Foreskin keratinocyte (primary cell): ENCODE measurements at places on chromosomes 16 and 17. TPM values are rescaled to one million over a fixed set of nuclear protein-coding genes. Genes with fewer than 3 reads are reported as not detected.
A peak's percentile ranks its signal among the peaks of the same experiment; 100 is the strongest.

DNA sequence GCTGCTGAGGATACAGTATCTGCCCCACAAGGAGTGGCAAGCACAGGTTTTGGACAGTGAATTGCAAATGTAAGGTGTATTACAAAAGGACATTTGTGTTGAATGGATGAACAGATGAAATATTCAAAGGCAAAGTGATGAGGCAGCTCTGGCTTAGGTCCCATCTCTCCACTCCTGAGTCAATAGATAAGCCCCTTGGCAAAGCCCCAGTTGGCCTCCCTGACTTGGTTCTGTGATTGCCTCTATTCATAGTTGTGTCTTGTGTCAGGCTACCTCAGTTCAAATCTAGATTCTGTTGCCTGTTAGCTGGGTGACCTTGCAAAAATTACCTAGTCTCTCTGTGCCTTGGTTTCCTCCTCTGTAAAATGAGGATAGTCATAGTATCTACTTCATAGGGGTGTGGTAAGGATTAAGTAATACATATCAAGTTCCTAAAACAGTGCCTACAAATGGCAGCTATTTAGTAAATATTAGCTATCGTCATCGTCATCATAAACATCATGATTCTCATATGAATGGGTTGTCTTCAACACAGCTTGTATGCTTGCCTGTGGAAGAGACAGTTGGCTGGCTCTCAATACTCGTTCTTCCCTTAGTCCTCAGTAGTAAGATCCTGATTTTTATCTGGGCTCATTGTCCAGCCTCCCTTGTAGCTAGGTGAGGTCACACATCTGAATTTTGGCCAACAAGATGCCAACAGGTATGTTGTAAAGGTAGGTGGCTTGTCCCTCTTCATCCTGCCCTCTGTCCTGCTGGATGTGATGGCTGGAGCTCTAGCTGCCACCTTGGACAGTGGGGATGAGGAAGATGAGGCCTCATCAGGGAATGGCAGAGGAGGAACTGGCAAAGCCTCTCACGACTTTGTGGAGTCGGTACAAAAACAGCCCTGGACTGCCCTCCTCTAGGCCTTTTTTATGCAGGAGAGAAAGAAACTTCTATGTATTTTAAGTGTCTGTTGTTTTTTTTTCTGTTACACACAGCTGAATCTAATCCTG lies 2.1 kb upstream of the MFAP4 start:
- no peak for DNase-seq

DNA sequence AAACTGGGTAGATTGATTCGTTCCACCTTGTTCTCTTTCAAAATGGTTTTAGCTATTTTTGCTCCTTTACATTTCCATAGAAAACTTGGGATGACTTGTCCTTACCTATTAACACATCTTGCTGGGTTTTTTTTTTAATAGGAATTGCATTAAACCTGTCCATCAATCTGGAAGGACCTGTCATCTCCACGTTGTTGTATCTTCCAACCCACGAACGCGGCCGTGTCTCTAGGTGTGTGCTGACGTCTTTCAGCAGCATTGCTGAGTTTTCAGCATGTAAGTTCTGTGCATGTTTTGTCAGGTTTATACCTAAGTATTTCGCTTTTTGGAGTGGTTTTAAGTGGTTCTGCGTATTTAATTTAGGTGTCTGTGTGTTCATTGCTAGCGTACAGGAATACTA lies 60.4 kb upstream of the GNG13 start:
- no peak for DNase-seq

DNA sequence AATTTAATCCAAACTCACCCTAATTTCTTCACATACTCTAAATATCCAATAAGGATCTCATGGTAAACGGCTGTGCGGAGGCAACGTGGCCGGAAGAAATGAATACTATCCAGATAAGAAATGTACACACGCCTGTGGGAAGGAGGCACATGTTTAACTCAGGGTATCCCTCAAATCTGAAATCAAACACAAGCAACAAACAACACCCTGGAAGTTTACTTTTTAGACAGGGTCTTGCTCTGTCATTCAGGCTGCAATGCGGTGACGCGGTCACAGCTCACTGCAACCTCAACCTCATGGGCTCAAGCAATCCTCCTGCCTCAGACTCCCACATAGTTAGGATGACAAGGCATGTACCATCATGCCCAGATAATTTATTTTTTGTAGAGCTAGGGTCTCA lies 21.2 kb upstream of the TRAP1 start:
- DNase-seq: no peak

DNA sequence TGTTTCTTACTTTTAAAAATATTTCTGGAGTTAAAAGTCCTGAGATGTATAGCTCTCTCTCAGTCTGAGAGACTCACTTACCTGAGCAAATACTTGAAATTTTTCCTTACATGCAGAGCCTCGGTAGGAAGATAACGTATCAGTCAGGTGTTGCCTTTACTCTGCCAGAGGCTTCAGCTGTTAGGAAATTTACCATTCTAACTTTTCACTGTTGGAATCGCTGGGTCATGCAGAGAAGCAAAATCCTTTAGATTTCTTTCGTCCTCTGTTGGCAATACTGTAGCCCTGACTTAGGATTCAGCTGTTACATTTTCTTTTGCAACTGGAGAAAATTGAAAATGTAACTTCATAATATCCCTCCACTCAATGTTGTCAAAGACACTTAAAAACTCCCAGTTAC lies 20.0 kb upstream of the KCNJ16 start:
- DNase-seq: no peak

DNA sequence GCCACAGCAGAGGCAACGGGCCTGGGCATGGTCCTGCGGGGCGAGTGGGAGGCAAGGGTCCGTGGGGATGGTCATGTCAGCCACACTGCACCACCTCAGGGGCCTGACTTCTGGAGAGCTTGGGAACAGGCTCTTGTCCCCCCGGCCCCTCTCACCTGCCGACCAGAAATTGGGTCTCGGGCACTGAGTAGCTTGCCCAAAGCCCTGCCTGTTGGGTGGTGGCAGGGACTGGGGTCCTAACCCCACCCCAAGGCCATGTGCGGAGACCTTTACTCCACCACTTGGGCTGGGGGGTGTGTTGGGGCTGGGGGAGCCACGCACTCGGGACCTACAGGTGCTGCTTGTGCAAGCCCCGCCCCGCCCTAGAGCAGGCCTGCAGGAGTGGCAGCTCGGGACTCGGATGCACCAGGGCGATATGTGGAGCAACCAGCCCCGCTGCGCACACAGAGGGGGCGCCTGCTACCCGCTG lies 24.2 kb upstream of the CHMP6 start:
- no peak for DNase-seq

DNA sequence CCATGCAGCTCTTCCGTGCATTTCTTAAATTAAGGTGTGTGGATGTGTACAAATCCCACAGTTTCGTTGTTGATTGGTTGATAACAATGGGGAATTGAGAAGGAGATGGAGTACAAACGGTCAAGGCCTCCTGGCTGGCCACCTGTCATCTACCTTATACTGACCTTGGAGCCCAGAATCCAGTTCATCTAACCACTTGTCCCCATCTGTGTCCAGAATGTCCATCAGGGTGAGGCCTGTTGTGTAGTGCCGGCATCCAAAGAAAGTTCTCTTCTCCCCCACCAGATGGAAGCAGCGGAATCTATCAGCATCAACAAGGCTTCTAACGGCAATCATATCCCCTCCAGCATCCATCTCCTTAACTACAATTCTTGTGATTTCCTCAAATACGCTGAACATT lies 1.5 kb downstream of the GSDMB start:
- DNase-seq: no peak

GRCh38 chr17:77965352-77965751 lies 6.8 kb downstream of the TNRC6C start:
- no peak for DNase-seq

GRCh38 chr17:59892251-59892923 lies 356 bp downstream of the TUBD1 start:
- DNase-seq: peak; percentile 97

- DNase-seq: no peak
Observed at GRCh38 chr17:30796016-30796415, 28.5 kb downstream of the CRLF3 start.

GRCh38 chr16:51111759-51112158 lies 39.3 kb downstream of the SALL1 start:
- DNase-seq: no peak

TNFRSF12A gene
- 435 and 449 TPM in 2 replicates for total RNA-seq

TMEM114 gene
- not detected in 2 replicates for total RNA-seq

CLEC10A gene
- not detected in 2 replicates for total RNA-seq
